ENCODE measurements at places on chromosomes 13 and 19.
A peak's percentile ranks its signal among the peaks of the same experiment; 100 is the strongest.

DNA sequence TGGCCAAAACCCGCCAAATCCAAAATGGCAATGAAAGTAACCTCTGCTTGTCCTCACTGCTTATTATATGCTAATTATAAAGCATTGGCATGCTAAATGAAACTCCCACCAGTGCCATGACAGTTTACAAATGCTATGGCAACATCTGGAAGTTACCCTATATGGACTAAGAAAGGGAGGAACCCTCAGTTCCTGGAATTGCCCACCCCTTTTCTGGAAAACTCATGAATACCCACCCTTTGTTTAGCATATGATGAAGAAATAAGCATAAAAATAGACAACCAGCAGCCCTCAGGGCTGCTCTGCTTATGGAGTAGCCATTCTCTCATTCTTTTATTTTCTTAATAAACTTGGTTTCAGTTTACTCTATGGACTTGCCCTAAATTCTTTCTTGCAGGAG is 269.8 kb downstream of the OLFM4 start:
- peak; percentile 7 for DNase-seq

DNA sequence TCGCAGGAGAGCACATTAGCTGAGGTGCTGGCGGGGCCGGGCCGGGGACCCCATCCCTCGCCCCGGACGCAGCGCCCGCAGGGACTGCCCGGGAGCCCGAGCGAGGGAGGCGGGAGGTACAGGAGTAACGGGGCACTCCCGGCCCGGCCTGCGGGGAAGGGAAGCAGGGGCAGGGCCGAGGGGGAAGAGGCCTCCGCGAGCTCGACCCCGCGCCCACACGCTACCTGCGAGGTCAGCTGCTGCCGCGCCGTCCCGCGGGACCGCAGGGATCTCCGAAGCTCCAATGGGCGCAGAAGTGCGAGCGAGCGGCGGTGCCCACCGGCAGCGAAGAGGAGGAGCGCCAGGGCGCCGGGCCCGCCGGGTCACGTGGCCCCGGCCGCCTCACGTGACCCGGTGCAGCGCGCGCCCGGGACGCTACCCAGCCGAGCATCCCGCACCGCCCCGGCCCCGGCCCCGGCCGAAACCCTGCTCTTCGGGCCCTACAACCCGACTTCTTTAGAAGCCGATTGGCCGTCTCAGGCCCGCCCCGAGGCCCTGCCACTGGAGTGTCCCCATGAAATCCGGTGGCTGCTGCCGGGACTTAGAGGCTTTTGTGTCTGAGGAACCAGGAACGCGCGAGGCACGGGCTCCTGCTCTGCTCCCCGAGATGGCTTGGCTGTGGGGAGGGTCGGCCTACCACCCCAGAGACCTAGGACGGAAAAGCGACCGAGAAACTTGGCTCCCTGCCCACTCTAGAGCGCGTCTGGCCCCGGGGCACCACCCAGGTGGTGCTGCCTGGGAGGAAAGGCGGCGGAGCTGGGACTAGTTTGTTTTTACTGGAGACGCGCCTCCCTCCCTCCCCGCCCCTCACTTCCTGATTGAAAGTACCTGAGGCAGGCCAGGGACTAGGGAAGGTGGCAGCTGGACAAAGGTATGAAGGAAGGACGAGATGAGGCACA is at the start of gene RCBTB1:
Gene RCBTB1 (minus strand): TSS at position 339 of the 938 bp plus-strand sequence. CDS start 18,279 bp downstream, outside the sequence.
- DNase-seq: peak; percentile 42

GRCh38 chr13:112674412-112675365 is 15.1 kb upstream of the ATP11A start:
- DNase-seq: no peak

DNA sequence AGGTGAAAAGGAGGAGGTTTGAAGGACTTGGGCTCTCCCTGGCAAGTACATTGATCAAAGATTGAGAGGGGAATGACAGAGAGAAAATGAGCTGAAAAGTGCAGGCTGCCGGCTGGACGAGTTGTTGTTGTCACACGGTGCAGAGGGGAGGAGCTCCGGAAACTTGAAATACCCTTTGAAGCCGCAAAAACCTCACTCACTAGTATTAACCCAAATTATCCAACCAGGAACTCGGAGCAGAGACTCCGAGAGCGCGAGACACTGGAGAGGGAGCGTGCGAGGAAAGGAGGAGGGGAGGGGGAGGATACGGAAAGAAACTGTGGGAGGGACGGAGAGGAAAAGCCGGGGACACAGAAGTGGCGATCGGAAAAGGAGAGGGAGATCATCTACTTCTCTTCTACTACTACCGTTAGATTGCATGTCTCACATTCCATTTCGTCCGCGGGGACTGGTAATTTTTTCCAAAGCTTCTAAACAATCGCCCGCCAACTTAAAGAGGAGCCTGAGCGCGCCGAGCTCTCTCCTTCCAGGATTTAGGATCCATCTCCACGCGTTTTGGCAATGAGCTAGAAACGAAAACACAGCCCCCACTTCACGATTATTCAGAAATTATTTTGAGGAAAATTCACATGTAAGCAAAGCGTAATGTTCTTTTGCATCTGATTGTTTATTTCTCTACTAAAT is at the start of gene DACH1:
Gene DACH1 (minus strand): TSS at position 74 of the 684 bp plus-strand sequence.
- DNase-seq: peak; percentile 42

- no peak for DNase-seq
Measured at GRCh38 chr13:75762076-75762937, 126.2 kb downstream of the LMO7 start.

DNA sequence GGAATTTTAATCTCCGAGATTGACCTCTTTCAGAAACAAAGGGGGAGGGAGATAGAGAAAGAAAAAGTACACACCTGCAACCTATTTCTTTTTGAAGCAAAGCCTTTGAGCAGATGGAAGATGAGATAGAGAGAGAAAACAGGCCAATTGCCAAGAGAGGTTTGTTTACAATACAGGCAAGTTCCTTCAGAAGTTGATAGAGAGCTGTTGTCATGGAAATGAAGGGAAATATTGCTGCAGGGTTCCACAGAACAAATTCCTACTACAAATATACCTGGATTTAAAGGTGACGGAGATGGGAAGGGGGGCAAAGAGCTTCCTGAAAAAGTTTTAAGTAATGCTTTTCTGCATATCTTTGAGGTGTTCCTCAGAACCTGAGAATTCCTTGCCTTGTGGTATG is 388.4 kb downstream of the NDFIP2 start:
- DNase-seq: no peak

Measured in foreskin melanocyte (primary cell).